ENCODE measurements at places on chromosomes 4 and X.

GRCh38 chr4:186151499-186151898 is 39.9 kb upstream of the CYP4V2 start:
- no peaks in the 10 kb centered on the region for H3K4me1 ChIP-seq
- H3K4me3 ChIP-seq = no peak overlapping the region
- H3K36me3 ChIP-seq = no peaks in the 10 kb centered on the region
- no peak overlapping the region for H3K27ac ChIP-seq

DNA sequence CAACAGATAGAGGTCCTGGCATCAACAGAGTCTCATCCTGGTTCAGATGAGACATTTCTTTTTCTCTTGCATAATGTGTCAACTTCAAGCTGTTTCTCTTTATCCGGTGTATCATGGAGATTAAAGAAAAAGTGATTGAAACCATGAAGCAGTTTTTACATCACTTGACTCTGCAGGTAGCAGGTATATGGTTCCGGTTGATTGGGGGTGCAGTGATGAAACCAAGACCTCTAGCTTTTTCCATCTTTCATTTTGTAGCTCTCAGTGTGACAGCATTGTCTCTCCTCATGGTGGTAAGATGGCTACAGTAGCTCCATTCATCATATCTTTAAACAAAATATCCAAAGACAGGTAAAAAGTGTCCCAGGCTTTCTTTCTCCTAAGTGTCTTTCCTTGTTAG is 2.4 kb upstream of the HOPX start:
- DNase-seq = no peak
- no peaks in the 10 kb centered on the region for H3K4me1 ChIP-seq
- no peaks in the 10 kb centered on the region for H3K36me3 ChIP-seq
- no peak overlapping the region for H3K4me3 ChIP-seq
- H3K27ac ChIP-seq = no peak overlapping the region
- no peaks in the 10 kb centered on the region for H3K27me3 ChIP-seq

DNA sequence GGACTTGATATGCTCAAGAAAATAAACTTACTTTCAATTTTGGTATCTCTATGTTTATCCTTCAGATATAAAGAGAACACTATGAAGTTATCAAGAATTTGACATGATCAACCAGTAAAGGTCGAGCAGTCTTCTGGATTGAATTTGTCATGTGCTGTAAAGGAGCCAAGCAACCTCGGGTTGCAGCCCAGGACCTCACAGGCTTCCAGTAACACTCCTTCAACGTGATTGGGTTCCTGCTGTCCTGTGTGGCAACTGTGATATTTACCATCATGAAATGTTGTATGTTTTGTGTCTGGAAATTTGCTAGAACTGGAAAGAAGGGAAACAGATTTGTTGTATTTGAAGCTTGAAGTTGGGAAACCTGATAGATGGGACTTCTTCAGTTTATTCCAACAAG is 52.0 kb upstream of the UGT2B7 start:
- H3K4me1 ChIP-seq = no peaks in the 10 kb centered on the region
- no peak overlapping the region for H3K4me3 ChIP-seq
- no peak for DNase-seq
- no peak overlapping the region for H3K27ac ChIP-seq
- H3K27me3 ChIP-seq = no peaks in the 10 kb centered on the region

DNA sequence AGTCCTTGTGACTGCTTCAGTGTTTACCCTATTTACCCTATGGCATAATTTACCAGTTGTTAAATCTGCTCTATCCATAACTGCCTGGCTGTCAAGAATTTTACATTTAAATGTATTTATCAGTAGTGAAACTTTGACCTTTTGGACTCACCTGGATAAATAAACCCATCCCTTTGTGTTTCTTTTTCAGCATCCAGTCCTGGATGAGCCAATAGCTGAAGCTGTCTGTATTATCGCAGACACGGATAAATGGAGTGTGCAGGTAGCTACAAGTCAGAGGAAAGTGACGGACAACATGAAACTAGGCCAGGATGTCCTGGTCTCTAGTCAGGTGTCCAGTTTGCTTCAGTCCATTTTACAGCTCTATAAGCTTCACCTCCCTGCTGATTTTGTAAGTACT is 122.4 kb downstream of the FNIP2 start:
- H3K27ac ChIP-seq = no peak overlapping the region
- DNase-seq = no peak
- H3K27me3 ChIP-seq = no peaks in the 10 kb centered on the region
- no peaks in the 10 kb centered on the region for H3K4me1 ChIP-seq
- no peak overlapping the region for H3K4me3 ChIP-seq

GRCh38 chrX:136806891-136807410 is 26.2 kb upstream of the ARHGEF6 start:
- no peak overlapping the region for H3K4me3 ChIP-seq
- no peak for DNase-seq
- no peaks in the 10 kb centered on the region for H3K36me3 ChIP-seq
- H3K4me1 ChIP-seq = no peaks in the 10 kb centered on the region
- H3K27ac ChIP-seq = no peak overlapping the region

GRCh38 chr4:1463088-1463926 is 57.1 kb upstream of the NKX1-1 start:
- H3K36me3 ChIP-seq = no peaks in the 10 kb centered on the region
- no peaks in the 10 kb centered on the region for H3K4me1 ChIP-seq
- H3K27me3 ChIP-seq = peaks cover 14% of the 10 kb centered on the region
- H3K27ac ChIP-seq = no peak overlapping the region
- H3K4me3 ChIP-seq = no peak overlapping the region

DNA sequence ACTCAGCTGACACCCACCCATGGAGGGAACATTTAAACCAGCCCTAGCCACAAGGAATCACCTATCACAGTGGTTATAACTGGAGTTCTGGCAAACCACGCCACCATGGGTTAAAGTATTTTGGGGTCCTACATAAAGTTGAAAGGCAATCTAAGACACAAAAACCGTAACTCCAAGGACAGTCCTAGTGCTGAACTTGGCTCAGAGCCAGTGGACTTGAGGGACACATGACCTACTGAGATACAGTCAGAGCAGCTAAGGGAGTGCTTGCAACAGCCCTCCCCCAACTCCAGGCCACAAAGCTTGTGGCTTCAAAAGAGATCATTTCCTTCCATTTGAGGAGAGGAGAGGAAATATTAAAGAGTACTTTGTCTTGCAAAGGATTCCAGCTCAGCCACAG is 300.5 kb downstream of the FGF13 start:
- no peak overlapping the region for H3K4me3 ChIP-seq
- H3K27ac ChIP-seq = no peak overlapping the region
- no peaks in the 10 kb centered on the region for H3K27me3 ChIP-seq
- no peak for DNase-seq
- H3K4me1 ChIP-seq = no peaks in the 10 kb centered on the region

DNA sequence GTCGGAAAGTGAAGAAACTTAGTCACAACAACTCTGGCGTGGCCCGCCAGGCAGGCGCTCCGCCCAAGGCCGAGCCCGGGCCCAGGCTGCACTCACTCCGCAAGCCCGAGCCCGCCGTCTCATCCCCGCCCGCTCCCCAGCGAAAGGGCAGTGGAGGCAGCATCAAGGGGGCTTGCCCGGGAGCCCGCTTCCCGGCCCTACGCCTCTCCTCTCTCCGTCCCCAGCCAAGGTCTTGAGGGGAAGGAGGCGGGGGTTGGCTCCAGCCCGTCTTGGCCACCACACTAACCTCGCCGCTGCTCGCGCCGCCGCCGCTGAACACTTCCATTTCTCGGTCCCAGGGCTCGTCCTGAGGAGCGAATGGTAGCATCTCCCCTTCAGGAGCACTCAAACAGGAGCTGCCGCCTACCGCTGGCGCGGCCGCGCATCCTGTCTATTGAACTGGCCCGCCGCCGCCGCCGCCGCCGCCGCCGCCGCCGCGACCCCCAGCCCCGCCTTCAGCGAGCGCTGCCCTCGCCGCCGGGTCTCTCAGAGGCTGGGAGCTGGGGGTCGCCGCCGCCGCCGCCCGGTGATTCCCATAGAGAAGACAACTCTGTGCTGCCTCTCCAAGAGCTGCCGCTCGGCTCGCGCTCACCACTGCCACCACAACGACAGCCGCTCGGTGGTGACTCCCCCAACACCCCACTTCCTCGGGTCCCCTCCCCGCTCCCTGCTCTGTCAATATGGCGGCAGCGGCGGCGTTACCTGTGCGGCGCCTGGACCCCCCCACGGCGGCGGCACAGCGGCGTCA is at the start of gene RPS6KA6:
RPS6KA6 (minus strand) TSS at position 667 of the 787 bp plus-strand sequence; CDS start at position 367, 300 bp downstream.
- no peak within 1 kb of the TSS for H3K27ac ChIP-seq
- no peak within 1 kb of the TSS for H3K4me3 ChIP-seq
- no peaks in the 10 kb centered on the region for H3K4me1 ChIP-seq
- DNase-seq = no peak

- no peak overlapping the region for H3K4me3 ChIP-seq
- H3K36me3 ChIP-seq = no peaks in the 10 kb centered on the region
- H3K27ac ChIP-seq = no peak overlapping the region
Measured at GRCh38 chrX:148806145-148806870, 305.9 kb downstream of the AFF2 start.

GRCh38 chr4:3527914-3528876 is 4.0 kb downstream of the LRPAP1 start:
- peaks cover 19% of the 10 kb centered on the region for H3K4me1 ChIP-seq
- no peaks in the 10 kb centered on the region for H3K27me3 ChIP-seq
- no peak overlapping the region for H3K27ac ChIP-seq

All from effector memory CD4-positive, alpha-beta T cell (primary cell).